H7 (cell line): ENCODE measurements at places on chromosomes 7 and 10. TPM values are rescaled to one million over a fixed set of nuclear protein-coding genes. Genes with fewer than 3 reads are reported as not detected.

DNA sequence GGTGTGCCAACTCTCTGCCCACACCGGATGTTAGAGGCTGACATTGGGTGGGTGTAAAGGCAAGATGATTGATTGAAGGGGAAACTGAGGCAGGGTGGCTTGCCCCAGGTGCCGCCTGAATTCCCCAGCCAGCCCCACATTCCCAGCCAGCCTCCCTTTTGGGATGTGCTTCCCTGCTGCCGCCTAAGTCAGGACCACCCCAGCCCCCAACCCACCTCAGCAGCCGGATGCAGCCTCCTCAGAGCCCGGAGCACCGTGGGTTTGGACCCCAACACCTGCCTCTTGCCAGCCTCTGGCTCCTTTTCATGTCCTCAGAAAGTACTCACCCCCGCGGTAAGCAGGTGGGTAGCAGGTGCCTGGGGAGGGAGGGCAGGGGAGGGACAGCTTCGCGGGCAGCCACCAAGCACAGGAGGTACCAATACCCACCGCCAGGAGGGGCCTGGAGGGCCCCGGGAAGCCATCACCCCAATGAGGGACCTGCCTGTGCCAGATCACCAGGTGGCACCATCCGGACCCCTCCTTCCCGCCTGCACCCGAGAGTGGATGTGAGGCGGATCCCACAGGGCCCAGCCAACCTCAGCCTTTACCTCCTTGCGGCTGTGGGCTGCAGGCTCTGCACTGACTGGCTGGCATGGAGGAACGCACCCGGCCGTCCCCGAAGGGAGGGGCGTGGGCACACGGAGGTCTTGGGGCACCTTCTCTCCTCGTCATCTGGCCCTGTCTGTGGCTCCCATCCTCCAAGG lies 60.5 kb downstream of the PWWP2B start:
- peak; percentile 78 for DNase-seq

GRCh38 chr7:155863721-155864151 lies 51.5 kb upstream of the SHH start:
- DNase-seq: no peak

Gene SLC39A12
- total RNA-seq: 0.03 TPM in 1 of 2 replicates, not detected in the other

Gene ADIRF
- total RNA-seq: not detected in 2 replicates

Gene SCRN1
- 115 and 123 TPM in 2 replicates for total RNA-seq

Gene GNB2
- total RNA-seq: 108 and 122 TPM in 2 replicates

GRCh38 chr7:13152755-13153154 lies 465.3 kb downstream of the ARL4A start:
- no peak for DNase-seq

DNA sequence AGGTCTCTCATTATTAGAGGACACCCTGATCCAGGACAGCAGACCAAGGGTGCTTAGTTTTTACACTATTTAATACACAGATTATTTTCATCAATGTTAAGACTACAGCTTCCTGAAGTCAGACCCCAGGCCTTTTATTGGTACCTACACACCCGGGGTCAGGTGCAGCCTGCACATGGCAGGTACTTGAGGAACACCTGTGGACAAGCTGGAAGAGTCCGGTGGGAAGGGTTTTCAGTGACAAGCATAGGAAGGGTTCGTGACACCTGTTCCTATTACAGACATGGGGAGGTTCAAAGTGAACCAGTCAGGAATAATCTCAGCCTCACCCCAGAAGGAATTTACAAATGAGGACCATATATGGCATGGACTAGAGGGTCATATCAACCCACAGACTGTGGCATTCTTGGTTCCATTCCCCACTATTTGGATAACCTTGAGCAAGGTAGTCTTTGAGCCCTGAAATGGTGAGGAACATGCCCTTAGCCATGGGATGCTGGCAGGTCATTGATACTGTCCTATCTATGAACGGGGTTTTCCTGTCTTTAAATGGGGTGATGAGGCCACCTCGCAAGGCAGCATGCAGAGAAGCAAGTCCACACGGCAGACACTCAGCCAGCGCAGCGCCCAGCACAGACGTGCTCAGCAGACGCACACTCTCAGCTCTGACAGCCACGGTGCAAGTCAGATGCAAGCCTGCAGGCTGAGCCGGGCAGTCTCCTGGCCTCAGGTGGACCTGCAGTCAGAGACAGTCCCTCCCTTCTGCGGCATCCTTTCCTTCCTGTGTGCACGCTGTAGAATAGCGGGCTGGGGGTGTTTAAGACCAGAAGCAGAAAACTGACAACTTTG lies 624.9 kb downstream of the PTPRN2 start:
- DNase-seq: no peak

DNA sequence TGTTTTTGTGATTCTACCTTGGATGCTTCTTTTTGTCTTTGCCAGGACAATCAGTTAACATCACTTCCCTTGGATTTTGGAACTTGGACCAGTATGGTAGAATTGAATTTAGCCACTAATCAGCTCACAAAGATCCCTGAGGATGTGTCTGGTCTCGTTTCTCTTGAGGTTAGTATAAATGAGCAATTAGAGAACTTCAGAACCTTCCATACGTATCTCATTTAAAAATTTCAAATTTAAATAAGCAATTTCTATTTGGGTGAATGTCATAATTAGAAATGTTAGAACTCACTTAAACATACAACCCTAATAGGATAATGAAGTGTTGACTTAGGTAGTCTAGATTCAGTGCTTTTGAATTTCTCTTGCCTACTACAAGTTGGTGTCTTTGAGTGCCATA lies 69.3 kb upstream of the ADRA2A start:
- DNase-seq: no peak

GRCh38 chr7:94127026-94127425 lies 122.9 kb upstream of the BET1 start:
- no peak for DNase-seq

DNA sequence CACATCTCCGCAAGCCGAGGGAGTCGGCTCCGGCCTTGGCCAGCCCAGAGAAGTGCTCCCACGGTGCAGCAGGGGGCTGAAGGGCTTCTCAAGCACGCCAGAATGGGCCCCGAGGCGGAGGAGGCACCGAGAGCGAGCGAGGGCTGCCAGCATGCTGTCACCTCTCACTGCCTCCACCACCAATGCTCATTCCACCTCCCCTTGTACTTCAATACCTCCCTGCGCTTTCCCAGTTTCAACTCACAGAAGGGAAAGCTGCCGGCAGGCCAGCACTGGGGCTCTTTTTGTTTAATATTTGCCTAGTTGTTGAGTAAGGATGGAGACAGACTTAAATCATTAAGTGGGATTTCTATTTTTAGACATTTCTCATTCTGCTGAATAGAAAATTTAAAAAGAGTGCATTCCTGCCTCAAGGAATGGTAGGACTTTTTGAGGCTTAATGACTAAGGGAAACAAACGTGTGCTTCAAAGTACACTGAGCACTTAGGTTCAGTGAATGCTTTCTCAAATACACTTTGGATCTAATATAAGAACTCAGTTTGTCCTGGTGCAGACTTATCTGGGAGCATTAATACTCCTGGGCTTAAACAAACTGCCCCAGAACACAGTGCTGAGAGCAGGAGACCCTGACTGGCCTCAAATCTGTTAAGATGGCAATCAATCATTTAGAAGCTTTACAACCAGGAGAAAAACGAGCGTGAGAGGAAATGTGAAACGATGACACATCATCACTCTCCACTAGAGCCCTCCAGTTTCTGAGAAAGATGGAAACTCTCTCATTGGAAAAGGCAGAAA lies 131.2 kb downstream of the RALA start:
- no peak for DNase-seq

Gene HOXA2
- not detected in 2 replicates for total RNA-seq

Gene DYDC2
- 0.97 and 1.1 TPM in 2 replicates for total RNA-seq

DNA sequence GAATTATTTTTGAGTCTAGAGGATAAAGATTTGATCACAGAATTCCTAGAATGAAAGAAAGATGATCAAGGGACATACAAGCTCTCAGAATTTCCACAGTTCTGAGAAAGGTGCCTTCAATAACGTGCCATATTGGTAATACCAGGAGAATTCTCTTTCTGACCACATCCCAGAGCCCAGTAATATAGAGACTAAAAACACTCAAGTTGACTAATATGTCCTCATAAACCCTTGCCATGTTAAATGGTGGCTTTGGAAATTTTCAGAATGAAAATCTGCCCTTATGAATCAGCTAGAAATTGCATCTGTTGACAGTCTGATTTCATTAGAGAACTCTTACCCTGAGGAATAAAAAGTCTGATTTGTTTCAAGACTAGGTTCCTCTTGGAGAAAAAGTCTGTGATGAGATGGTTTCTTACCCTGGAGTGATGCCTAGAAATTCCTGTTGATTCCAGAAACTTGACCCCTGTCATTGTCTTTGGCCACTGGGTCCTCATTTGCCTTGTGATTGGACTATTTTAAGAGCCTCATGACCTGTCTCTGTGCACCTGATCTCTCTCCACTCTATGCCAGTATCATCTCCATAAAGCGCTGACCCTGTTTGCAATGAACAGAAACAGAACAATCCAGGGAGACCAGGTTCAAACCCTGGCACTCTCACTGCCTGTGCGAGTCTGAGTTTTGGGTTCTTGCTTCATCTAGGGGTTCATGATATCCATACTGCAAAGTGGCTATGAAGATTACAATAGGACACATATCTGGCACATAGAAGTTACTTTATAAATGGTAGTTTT lies 3.3 kb downstream of the IL2RA start:
- DNase-seq: no peak

DNA sequence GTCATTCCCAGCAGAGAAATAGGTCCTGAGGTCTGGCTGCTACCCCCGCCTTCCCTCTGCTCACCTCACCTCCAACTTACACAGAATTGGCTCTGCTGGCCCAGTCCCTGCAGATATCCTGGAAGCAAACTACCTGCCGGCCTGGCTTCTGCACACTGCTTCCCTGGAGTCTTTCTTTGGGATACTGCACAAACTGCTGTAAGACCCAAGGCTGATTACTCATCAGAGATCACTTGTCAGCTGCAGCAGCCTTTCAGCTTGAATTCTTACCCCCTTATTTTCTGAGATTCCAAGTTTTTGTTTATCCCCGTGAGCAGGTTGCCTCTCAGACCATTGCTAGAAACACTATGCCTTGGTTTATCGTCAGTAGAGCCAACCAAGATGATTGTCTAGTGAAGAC lies 426.4 kb downstream of the PHTF2 start:
- DNase-seq: no peak

DNA sequence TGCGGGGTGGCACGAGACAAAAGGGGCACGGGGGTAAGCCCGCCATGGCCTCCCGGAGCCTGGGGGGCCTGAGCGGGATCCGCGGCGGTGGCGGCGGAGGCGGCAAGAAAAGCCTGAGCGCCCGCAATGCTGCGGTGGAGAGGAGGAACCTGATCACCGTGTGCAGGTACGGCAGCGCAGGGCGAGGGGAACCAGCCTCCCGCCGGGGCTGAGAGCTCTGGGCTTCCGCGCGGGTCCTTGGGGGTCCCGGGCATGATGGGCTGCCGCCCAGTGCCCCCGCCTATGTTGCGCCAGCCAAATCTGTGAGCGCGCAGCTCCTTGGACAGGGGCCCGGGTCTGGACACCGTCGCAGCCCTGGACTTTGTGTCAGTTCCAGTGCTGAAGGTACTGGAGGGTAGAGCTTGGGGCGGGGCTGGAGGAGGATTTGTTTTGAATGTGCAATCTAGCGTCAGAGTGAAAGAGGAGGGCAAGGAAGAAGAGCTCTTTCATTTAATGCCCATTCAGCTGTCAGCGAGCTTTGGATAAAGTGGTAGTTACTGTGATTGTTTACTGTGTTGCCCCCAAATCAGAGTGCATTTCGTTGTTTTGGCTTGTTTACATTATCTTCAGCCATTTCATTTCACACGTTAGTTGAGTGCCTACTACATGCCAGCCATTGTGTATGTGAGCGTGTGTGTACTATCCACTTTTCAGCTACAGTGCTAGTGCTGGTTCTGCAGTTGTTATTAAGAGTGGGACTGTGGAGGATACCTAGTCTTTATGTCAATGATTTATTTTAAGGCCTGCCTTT lies 777 bp downstream of the RUNDC3B start:
- DNase-seq: peak; percentile 65

Gene VENTX
- total RNA-seq: 25.0 and 29.2 TPM in 2 replicates

DNA sequence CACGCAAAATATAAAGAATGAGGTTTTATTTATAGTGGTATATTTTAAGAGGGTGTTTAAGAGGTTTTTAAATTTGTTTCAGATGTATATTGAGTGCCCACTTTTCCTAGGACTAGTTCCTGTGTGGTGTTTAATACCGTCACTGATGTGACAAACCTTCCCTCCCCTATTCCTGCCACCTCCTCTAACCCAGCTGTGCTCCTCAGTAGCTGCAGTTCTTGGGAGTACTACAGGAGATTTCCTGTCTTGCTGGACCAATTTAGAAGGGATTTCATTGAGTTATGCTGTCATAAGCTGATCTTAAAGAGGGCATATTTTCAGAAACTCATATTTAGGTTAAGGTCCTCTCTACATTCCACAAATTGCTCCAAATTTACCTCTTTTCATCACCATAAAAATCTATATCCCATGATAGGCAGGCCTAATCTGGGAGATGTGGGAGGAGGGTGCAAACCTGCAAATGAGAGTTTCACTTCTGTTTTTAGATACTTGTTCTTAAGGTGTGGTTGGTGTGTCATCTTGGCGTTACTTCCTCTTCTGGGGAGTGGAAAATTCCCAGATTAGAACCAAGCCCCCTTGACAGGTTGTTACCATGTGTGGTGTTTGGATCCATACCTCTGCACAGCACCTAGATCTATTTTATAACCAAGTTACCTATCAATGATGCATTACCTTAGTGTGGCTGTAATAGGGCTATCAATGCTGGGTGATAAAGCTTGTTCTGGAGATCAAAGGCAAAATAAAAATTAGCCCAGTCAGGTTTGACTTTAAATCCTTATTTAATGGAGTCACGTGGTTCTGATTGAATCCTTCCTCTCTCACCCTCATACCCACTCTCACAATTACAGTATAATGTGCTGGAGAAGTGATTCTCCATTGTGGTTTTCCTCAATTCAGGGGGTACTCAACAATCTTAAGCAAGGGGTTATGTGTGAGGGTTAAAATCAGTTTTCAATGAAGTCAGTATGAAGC lies 141.1 kb downstream of the CDK14 start:
- no peak for DNase-seq

DNA sequence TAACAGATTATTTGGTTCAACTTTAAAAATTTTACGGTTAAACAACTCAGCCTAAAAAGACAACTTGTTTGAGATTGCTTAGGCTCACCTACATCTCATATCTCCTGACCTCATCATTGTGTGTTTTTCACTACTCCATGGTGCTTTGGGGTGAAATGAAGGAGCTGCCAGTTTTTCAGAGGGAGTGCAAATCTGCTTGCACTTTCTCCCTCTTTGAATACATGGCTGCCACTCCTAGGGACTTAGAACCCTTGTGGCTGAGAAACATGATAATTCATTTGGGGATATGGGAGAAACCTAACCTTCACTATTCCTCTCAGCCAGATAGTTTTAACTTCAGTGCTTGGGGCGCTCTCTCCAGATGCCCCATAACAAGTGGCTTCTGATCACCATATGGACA lies 2.7 kb downstream of the CCSER2 start:
- DNase-seq: no peak

DNA sequence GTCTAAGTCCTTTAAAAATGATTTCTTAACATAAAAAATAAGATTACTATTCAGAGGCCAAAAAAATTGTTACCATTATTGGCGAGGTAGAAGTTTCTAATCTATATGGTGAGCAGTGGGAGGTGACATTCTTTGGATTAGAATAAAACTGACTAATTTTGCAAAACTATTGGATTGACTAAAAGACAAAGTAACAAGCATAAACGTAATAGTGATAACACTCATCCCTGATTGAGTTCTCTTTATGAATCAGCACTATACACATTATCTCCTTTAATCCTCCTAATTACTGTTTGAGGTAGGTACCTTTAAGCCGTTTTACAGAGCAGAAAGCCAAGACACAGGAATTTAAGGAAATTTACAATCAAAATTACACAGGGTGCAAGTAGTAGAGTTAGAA lies 139.2 kb upstream of the NRP1 start:
- DNase-seq: no peak

Gene NKX2-3
- total RNA-seq: not detected in 2 replicates

Gene UNC5B
- total RNA-seq: 34.7 and 40.2 TPM in 2 replicates
